NCI-H460 (cell line): ENCODE measurements at places on chromosomes 3 and 15. TPM values are rescaled to one million over a fixed set of nuclear protein-coding genes. Genes with fewer than 3 reads are reported as not detected.

The RTP1 gene
- total RNA-seq = not detected in 2 replicates

The HGD gene
- 1.3 and 2.2 TPM in 2 replicates for total RNA-seq

The CCDC33 gene
- 0.12 TPM in 1 of 2 replicates, not detected in the other for total RNA-seq

The PLAAT1 gene
- 2.2 and 3.7 TPM in 2 replicates for total RNA-seq

The PAQR9 gene
- total RNA-seq = 0.29 and 0.47 TPM in 2 replicates

The HIGD2B gene
- not detected in 2 replicates for total RNA-seq

The LXN gene
- total RNA-seq = 35.7 and 42.6 TPM in 2 replicates

The CACNA2D3 gene
- total RNA-seq = 6.4 and 10.8 TPM in 2 replicates

The PLA1A gene
- total RNA-seq = not detected in 2 replicates
